ENCODE measurements at places on chromosomes 7 and 10.

- DNase-seq = no peak
These were observed 15.0 kb downstream of the CCDC6 start for GRCh38 chr10:59891349-59891748.

DNA sequence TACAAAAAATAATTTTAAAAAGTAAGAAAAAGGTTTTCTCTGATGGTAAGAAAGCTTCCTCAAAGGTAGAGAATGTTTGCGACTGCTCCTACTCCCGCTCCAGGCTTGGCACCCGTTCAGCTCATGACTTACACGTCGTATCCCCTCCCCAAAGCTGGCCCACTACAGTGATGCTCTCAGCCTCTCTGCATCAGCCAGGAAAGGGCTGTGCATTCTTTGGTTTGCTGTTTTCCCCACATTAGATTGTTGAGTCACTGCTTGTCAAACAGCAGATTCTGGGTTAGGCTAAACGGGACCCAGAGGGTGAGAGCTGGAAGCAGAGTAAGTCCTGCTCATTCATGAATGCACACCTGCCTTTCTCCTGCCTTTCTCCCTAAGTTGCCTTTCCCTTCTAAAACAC, 54.7 kb upstream of the NMT2 start:
- no peak for DNase-seq

GRCh38 chr10:128481152-128481840, 355.1 kb upstream of the MKI67 start:
- no peak for DNase-seq

DNA sequence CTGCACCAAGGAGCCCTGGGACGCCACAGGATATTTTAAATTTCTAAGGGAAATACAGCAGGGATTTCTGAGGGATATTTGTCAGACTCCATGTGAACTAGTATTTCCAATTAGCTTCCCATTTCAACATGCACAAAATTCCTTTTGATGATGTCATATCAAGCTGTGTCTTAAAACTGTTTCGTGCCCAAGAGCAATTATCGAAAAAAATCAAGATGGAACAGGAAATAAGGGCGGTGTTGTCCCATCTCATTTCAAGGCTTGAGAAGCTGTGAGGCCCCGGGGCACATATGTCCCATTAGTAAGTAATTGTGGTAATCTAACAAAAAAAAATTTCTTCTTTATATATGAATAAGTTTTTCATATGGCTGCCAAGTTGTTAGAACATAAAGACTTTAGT, 47.4 kb downstream of the PPP1R17 start:
- no peak for DNase-seq

- DNase-seq = no peak
These were observed 83.5 kb downstream of the SGMS1 start for GRCh38 chr10:50540069-50540825.

GRCh38 chr10:9926003-9926402, 1091.7 kb upstream of the CELF2 start:
- no peak for DNase-seq

Data from NCI-H510A (cell line).